ENCODE measurements at places on chromosomes 4 and X.

- no peak for DNase-seq
Observed at GRCh38 chrX:72255445-72255844, 16.6 kb upstream of the ERCC6L start.

DNA sequence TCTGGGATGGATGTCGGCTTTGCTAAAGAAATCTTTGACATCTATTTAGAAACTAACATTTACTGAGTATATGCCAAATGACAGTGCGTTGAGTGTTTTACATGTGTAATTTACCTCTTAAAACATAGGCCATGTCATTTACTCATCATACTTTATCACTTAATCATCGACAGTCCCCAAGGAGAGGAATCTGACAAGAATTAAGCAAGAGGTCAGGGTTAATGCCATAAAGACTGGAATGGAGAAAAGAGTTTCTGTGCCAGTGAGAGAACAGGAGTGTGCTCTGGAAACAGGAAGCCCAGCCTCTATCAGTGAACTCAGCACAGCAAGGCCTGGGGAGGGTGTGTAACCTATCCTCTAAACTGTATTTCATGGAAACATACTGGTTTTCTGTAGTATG, 28.0 kb upstream of the AMOT start:
- no peak for DNase-seq

DNA sequence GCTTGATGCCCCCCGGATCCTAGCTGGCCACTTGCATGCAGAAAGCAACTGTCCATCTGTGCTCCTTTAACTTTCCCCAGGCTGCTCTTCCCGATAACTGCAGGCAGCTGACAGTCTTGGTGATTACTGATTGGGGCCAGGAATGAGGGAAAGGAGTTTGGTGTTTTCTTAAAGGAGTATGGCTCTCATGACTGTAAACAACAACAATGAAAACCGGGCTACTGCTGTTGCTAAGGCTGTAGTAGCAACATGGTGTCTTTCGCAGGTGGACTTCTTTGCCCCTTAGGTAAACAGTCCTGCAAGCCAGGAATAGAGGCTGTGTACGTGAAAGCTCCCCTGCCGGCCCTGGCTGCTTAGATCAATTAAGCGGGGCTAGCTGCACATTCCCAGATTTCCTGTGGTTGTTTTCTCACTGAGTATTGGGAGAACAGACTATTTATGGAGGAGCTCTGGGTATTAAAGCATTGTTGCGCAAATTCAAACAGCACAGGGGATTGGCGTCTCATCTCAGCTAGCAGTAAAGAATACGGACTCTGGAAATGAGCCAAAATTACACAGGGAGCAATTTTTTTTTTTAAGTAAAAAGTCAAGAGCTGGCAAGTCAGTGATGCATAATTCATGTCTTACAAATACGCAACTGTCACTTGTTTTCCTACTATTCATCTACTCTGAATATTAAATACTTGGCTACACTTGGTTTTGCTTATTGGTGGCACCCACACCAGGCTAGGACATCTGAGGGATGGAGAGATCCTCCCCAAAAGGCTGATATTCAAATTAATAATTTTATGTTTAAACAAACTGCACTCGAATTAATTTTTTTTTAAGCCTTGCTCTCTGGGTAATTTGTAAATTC, 61.6 kb upstream of the NAP1L5 start:
- no peak for DNase-seq

GRCh38 chr4:83109480-83110222, 4.9 kb downstream of the PLAC8 start:
- DNase-seq = peak; percentile 18

DNA sequence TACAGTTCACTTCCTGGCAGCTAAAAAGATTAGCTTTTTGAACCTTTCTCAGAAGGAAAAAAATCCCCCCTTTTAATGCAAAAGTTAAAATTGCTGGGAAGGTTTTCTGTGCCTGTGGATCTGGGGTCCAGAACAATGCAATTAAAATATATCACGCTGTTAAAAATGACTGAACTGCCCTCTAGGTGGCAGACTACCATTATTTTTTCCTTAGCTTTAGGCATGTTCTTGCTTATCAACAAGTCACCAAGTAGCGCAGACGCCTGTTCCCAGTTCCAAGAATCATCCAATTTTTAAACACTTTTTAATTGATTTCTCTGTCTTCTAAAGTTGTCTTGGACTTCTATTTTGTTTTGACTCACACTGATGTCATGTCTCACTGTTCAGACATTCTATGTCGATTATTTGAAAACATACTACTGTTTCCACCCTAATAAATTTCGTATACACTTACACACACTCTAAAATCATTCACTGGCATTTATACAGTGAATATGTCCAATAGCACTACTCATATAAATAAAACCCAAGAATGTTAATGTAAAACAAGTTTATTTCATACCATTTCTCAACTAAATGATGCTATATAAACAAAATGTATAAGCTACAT, 661.6 kb downstream of the RAPGEF2 start:
- DNase-seq = peak; percentile 15

DNA sequence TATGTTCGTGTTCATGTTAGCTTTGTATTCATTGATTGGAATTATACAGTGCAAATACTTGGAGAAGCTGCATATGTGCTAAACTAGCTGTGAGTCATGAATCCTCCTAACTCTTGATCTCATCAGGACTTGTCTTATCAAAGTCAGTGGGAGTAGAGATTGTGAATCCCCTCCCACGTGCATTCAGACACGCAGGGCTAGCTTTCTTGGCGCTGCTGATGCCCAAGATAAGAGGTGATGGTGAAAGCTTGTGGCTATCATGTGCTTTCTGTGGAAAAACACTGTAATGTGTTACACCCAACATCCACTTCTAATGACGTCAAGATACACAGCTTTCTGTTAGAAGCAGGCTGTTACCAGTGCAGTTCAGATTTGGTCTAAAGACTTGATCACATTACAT, 348.7 kb upstream of the HAND2 start:
- no peak for DNase-seq

DNA sequence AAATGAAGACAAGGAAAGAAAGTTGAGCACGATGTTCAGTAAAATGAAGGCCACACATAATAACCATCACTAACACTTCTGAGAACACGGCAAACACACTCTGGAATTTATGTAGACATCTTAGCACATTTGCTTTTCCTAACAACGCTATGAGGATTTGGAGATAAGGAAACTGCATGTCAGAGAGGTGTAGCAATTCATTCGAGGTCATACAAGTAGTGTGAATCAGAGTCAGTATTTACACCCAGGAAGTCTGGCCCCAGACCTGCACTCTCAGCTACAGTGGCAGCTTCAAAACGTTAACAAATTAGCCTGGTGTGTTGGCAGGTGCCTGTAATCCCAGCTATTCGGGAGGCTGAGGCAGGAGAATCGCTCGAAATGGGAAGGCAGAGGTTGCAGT, 253.4 kb downstream of the PDGFC start:
- DNase-seq = no peak

DNA sequence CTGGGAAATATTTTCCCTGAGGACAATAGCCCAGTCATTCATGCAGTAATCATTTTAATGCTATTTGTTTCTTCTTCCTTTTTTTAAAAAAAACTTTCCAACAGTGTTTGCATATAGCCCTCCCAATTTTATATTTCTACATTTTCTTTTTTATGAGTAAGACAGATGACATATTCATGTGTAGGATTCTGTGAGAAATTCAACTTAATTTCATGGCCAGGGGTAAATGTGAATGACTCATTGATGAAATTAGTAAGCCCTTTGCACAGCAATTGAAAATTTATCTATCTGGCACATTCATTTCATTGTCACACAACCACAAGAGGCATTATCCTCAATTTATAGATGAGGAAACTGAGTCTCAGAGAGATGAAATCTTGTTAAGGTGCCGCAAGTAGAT, 13.7 kb upstream of the SMIM20 start:
- DNase-seq = no peak

GRCh38 chrX:64389489-64389888, 5.8 kb downstream of the MTMR8 start:
- DNase-seq = no peak

DNA sequence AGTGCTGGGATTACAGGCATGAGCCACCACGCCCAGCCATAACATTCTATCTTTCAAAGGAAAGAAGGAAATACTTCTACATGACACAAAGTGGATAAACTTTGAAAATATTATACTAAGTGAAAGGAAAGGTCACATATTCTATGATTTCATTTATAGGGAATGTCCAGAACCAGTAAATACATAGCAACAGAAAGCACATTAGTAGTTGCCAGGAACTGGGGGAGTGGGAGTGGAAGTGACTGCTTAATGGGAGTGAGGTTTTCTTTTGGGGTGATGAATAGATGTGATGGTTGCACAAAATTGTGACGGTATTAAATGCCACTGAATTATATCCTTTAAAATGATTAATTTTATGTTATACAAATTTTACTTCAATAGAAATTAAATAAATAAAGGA, 95.7 kb upstream of the IL15 start:
- no peak for DNase-seq

GRCh38 chrX:129632443-129632842, 22.3 kb downstream of the APLN start:
- no peak for DNase-seq

DNA sequence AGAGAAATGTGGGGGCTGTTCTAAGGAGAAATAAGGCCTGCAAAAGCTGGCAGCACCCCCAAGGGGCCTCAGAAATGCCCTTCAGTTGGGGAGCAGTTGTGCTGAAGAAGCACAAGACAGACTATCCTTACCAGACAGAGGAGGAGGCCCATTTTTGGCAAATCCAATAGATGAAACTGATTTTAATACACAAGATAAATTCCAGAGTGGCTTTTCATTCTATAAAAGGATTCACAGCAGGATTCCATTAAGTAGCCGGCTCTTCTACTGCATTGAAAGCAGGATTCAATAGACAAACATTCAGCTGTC, 8.1 kb downstream of the SEPTIN6 start:
- no peak for DNase-seq

DNA sequence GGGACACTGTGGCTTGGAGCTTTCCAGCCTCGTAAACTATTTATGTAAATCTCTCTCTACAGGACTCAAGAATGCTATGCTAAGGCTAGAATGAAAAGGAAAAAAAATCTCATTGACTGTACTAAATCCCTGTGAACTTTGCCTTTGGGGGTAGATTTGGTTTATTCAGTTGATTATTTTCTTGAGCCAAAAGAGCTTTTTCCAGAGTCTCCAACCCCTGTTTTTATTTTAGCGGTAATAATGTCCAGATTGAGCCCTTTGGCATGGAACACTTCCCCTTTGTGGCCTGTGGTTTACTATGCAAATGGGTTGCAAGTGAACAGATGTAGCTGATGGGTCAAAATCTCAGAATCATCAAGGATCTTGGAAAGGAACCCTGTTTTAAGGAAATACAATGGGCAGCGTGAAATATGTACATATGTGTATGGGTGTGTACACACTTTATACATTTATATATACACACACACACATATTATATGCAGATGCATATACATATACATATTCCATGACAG, 72.9 kb downstream of the FAM9B start:
- DNase-seq = no peak

GRCh38 chr4:68287704-68288392, 42.4 kb upstream of the TMPRSS11B start:
- no peak for DNase-seq

- no peak for DNase-seq
Observed at GRCh38 chrX:48306175-48306574, 50.3 kb downstream of the SSX3 start.

- no peak for DNase-seq
Observed at GRCh38 chrX:134969726-134970125, 21.1 kb upstream of the SMIM10 start.

- no peak for DNase-seq
Observed at GRCh38 chr4:40952672-40953071, 202.9 kb downstream of the NSUN7 start.

DNA sequence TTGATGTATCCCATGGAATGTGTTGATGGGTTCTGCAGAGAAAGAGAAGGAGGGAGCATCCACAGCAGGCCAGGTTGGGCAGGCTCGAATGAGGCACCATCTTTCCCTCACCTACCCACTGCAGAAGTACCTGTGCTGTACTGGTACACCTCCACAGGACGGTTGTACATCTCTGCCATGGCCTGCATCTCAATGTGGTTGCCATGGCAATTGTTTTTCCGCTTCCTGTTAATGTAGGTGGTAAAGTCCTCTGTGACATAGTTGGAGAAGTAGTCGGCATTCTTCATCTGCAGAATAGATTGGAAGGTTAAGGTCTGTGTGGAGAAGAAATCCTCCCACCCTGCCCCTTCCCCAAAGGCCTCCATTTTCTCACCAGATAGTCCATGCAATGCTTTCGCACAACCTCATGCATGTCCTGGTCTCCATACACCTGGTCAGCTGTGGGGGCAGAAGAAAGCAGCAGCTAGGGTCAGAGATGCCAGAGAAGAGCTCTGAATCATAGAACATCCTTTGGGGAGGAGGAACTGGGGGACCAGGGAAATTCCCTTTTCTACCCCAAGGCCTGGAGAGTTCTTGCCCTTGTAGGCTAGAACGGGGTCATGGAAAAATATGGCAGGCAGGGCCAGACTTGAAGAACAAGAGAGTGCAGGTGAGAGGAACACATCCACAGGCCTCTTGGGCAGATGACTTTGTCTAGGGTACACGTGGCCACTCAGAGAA, 15.9 kb upstream of the PIM2 start:
- DNase-seq = no peak
